Left cardiac atrium (tissue), 4 donors: ENCODE measurements at places on chromosomes 1 and 21. TPM values are rescaled to one million over a fixed set of nuclear protein-coding genes. Genes with fewer than 3 reads are reported as not detected.

DNA sequence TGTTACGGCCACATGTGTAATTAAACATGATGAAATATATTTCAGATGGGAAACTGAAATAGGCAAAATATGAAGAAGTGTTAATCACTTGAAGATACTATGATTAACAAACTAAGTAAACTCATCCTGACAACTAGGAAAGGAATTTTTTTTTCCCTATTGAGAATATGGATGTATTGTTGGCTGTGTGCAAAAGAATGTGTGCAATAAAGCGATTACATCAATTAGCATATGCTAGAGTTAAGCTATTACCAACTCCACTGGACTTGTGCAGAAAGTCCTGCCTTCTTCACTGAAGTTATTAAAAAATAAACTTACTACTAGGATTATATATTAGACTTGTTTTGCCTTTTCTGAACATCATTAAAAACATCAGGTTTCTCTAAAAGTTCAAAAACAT lies 143.2 kb upstream of the DMRTA2 start:
- no peak for DNase-seq

- DNase-seq = no peak
These were observed 84.9 kb downstream of the PIGK start for GRCh38 chr1:77134359-77134758.

- no peak for DNase-seq
These were observed 82.0 kb upstream of the HIVEP3 start for GRCh38 chr1:42000766-42001165.

DNA sequence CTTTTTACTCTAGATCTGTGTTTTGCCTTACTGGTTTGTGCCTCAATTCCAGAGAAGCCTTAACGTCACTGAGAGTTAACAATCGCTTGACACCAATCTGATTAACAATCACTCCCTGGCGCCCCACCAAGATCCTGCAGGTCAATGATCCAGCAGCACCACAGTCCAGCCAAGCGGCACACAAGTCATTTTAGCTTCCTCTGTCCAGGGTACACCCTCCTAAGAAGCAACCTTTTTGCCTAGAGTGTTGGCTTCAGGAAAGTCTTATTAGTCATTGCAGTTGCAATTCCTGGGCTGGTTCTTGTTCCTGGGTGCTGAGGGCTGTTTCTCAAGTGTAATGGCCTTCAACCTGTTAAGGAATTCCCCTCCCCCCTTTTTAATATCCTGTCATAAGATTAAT lies 323.0 kb upstream of the USP25 start:
- no peak for DNase-seq

The GNG4 gene
- total RNA-seq = 0.05 TPM

The KRTAP19-7 gene
- not detected for total RNA-seq
